ENCODE measurements at places on chromosomes 5 and 9.

DNA sequence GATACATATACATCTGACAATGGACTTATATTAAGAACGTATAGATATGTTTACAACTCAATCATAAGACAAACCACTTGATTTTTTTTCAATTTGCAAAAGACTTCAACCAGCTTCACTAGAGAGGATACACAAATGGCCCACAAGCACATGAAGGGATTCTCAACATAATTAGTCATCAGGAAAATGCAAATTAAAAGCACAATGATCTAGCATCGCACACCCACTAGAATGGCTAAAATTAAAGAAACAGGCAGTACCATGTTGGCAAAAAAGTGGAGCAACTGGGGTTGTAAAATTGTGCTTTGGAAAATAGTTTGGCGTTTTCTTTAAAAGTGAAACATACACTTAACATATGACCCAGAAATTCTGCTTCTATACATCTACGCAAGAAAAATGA is 80.0 kb upstream of the TRIO start:
- DNase-seq, result no peak

DNA sequence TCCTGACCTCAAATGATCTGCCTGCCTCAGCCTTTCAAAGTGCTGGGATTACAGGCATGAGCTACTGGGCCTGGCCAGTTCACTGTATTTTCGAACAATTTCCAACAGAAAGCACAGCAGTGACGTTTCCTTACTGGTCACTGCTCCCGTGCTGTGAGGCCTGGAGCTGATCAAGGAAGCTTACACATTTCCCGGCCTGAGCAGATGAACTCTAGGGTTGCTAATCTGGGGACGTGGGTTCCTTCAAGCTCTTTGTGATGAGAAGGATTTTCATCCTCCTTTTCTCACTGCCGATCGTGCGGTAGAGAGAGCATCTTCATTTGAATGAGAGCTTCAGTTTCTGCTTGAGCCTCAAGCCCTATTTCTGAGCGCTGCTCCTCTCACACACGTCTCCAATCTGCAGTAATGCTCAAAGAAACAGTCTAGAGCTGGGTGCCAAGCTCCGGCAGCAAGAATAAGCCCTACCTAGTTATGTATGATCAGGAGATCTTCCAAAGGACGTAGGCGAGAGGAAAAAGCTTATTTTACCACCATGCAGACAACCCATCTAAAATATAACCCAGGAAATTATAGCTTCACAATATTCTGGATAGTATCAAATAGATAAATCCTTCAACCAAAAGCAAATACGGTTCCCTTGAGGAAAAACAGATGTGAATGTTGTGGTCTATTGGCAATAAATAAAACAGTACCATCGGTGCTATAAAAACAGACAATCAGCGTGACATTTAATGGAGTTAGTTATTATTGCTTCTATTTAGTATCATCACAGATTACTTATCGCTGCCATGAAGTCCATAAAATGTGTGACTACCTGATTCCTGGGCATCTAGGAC is 7.3 kb upstream of the SPATA24 start:
- DNase-seq, result no peak

- no peak for DNase-seq
Measured at GRCh38 chr5:137624786-137625349, 111.0 kb downstream of the KLHL3 start.

DNA sequence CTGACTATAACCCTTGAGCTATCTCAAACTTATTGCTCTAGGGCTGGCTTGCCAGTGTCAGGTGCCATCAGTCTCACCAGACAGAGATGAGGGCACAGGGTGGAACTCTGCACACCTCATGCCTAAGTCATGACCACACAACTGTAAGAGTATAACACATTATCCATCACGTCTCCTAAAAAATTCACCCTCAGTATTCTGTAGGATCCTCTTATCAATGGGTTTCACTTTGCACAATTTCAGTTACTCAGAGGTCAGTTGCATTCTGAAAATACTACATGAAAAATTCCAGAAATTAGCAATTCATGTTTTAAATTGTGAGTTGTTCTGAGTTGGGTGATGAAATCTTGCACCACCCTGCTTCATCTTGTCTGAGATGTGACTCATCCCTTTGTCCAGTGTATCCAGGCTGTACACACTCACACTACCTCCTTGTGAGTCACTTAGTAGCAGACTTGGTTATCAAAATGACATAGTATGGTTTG is 690.9 kb upstream of the CDH18 start:
- DNase-seq, result no peak

DNA sequence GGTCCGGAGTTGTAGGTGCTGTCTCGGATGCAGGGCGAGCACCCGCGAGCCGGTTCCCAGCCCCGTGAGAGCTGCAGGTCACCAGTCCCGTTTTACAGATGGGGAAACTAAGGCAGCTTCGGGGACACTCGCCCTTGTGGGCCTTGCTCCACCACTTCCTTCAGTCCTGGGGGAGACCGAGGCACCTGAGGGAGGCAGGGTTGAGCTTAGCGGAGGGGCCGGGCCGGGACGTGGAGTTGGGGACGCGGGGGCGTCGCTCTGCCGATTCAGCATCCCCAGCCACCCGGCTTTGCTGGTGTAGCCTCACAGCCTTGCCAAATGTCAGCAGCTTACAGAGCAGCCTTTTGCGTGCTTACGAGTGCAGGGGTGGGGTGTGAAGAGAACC is 530 bp downstream of the BBLN start:
- DNase-seq, result peak; percentile 67

DNA sequence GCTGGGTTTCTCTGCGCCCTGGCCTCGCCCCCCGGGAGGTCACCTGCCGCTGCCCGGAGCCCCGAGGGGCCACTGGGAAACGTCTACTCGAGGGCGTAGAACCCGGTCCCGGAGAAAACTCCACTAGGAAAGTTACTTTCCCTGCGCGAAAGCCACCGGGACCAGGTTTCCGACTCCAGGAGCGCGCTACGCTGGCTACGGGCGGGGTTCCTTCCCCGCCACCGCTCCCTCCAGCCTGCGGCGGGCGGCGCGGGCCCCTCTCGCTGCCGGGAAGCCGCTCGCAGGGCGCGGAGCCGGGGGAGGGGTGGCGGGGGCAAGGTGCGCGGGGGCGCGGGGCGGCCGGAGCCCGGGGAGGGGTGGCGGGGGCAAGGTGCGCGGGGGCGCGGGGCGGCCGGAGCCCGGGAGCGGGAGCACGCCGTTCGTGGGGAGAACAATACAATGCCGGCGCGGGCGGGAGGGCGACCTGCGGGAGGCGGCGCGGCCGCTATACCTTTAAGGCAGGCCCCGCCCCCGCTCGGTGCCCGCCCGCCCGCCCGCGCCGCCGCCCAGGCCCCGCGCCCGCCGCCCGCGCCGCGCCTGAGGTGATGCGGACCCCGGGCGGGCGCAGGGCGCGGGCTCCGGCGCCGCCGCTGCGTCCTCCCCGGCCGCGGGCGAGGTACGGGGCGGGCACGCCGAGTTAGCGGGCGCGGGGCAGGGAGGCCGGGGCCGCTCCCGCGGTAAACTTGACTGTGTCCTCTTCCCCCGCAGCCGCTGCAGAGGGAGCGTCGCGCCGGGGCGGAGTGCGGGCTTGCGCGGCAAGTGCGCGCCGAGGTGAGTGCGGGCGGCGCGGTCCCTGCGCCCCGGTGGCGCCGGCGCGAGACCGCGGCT is 278.1 kb downstream of the AOPEP start:
- peak; percentile 87 for DNase-seq

DNA sequence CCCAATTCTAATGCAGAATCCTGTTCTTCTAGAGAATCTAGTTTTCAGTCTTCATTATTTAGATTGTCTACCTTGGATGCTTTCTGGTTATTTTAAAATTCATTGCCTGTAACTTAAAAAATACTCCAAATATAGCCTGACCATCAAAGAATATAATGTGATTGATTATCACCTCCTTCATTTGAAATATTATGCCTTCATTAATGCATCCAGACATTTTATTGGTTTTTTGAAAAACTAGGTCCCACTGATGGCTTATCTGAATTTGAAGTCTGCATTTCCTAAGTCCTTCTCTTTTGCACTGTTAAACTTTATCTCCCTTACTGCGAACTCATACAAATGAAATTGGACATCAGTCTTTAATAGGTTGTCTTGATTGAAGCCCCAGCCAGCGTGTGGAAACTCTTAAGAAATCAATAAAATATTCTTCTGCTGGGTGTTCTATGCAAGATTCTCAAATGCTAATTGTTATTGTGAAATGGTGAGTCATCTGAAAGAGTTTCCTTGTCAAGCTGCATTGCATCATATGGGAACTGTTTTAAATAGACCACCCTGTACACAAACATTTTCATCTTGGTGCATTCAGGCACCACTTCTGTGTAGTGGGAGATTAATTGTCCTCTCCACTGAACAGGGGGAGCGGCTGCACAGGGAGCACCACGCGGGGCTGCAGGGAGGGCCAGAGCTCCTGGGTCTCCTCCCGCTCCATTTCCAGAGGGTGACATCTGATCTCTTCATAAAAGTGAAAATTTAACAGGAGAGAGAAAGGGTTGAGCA is 92.3 kb upstream of the FANCC start:
- DNase-seq, result no peak

- DNase-seq, result no peak
Measured at GRCh38 chr9:111743275-111743674, 51.5 kb downstream of the SHOC1 start.

DNA sequence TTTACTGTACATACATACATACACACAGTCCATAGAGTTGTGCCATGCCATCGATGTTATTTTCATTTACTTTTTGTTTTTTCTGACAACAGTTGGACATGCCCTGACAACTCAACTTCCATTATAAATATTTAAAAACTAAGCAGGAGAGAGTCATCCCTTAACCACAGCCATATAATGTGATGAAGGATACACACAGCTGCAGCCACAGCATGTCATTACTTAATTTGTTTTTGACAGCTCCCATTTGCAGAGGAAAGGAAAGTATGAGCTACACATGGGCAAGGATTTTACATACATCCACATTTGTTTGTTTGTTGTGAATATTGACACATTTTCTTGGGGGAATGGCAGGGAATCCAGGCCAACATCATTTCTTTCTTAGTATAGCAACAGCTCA is 91.5 kb upstream of the TUT7 start:
- DNase-seq, result no peak

GRCh38 chr5:169707686-169708085 is 70.6 kb downstream of the DOCK2 start:
- DNase-seq, result no peak

DNA sequence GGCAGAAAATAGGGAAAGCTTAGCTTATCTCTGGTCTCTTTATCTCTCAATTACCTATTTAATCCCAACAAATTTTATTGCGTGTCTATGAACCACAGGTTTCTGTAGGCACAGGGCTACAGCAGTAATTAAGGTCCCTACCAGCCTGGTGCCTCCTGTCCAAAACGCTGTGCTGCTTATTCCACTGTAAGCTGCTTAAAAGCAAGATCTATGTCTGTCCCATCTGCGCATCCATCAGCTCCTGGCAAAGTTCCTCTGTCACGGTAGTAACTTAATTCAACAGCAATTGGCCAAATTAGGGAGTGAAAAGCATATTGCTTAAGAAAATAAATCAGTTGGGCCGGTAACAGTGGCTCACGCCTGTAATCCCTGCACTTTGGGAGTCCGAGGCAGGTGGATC is 235.8 kb upstream of the VLDLR start:
- DNase-seq, result no peak

DNA sequence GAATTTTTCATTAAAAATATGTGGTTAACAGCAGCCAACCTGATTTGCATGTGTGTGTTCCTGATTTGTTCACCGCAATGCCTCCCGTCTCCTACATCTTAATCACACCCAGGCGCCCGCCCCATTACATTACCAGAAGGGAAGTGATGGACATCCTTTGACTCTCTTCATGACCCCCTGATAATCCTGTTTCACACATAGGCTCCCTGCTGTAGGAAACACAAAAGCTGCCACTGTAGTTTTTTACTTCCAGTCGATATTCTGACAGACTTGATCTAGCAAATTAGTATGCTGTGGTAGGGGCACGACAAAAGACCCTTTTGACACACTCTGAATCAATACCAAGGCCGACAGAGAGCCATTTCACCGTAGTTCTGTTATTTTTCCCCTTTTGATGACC is 287.8 kb upstream of the ISL1 start:
- DNase-seq, result no peak

DNA sequence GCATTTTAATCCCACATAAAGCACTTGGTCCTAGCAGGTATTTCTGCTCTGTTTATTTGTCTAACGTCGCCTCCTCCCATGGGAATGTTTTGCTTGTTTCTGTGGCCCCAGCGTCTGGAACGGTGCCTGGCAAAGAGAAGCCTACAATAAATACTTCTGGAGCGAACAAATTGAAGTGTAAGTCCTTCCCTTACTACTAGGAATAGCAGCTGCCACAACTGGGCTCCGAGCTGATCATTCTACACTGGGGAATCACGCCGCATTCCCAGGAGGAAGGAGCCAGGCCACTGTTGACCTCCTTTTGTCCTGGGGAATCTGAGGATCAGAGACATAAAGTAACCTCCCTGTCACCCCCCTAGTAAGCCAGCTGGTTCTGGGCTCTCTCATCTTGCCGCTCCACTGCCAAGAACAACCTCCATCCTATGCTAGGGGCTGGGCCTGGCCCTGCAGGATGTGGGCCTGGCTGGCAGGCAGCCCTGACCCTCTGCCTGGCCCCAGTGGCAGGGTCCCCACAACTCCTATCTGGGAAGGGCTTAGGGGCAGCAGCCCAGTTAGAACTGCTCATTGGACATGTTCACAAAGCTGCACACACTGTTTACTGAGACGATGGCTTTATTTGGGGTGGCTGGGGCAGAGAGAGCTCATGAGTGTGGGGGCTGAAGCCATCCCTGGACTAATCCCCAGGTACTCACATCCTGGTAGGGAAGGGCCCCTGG is 82.8 kb downstream of the GTF3C4 start:
- no peak for DNase-seq

- DNase-seq, result no peak
Measured at GRCh38 chr9:105708405-105708804, 14.1 kb downstream of the TMEM38B start.

DNA sequence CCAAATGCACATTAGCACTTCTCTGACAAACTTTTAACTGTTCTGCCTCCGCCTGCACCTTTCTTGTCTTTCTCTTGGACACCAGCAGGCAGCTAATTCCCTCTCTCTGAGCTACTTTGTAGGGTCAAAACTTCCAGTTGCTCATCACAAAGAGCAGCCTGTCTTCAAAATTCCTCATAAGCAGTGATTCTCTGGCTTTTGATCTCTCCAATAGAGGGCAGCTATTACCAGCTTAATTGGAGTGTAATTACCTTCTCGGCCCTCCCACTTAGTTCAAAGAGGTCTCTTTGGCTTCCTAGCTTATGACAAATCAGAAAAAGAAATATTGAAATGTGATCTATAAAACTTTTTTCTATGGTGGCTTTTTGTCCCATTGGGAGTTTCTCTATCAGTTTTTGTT is 43.6 kb upstream of the RAD23B start:
- DNase-seq, result no peak

- DNase-seq, result no peak
Measured at GRCh38 chr9:73183428-73183827, 31.8 kb downstream of the ANXA1 start.

DNA sequence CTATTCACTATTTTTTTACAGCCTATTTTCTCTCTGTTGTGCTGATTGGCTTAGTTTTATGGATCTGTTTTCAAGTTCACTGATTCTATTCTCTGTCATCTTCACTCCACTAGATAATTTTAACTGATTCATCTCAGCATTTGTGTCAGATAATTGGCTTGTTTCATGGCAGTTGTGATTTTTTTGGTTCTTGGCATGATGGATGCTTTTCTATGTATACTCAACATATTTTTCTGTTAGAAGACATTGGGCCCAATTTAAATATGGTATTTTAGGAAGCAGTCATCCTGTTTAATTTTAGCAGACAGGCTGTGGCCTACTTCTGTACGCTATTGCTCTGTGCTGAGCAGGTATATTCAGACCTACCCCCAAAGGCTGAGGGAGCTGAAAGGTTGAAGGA is 1865.3 kb upstream of the ACO1 start:
- DNase-seq, result no peak
